Panc1 (cell line): ENCODE measurements at places on chromosomes 11 and 22.

DNA sequence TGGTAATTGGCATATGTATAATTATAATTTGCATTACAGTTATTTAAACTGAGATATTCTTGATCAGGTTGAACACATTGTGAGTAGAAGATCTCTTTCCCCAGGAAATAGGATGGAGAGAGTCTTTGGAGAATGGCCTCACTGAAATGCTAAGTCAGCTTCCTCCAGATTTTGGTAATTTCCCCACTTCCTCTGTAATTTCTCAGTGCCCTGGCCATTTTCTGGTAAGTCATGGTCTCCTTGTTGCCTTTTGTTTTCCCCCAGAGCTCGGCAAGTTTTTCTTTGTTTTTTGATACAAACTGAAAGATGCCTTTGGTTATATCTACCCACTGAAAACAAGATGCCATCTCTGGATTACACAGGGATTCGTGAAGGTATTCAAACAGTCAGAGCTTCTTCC is 12.8 kb upstream of the FBXO3 start:
- DNase-seq: no peak

GRCh38 chr22:44627521-44628139 is 74.4 kb upstream of the PRR5 start:
- no peak for DNase-seq

- no peak for DNase-seq
Measured at GRCh38 chr22:37212174-37212906, at the start of gene SSTR3. Gene SSTR3 (minus strand): TSS chr22:37212477. CDS start chr22:37207803, 4,674 bp downstream.

DNA sequence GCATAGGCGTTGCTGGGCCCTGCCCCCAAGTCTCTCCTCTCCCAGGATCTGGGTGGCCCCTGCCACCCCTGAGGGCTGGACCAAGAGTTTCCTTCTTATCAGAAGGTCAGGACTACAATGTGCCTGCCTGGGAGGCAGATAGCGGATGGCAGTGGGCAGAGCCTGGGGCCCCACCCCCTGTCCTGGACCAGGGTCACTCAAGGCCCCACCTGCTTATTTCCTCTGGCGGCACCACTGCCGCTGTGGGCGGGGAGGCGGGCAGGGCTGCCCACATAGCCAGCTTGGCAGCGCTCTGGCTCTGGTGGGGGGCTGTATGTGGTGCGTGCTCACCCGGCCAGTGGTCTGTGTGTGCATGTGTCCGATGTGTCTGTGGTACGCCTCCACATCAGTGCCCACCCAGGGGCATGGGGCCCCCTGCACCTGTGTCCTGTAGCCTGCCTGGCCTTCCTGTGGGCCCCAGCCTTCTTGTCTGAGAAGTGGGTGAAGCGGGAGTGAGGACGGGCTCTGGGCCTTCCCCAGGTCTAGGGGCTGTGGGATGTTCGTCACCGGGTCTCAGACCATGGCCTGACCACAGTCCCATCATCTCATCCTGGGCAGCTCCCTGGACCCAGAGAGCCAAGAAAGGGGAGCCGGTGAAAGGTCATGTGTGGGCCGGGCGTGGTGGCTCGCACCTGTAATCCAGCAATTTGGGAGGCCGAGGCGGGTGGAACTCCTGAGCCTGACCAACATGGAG is 3.0 kb downstream of the GAS2L1 start:
- no peak for DNase-seq

DNA sequence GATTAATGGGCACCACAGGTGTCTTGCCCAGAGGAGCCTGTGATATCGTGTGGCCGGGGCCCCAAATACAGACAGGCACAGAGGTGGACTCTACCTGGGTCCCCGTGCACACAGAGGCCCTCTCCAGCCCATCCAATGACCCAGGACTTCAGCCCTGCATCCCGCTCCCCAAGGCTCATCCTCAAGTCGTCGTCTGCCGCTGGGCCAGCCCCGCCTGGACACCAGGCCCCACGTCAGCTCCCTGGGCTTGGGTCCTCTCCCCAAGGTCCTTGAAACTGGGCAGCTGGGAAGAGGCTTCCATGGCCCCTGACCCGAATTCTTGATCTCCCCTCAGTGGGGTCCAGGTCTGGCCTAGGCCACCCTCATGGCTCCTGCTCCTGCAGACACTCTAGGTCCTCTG is 20.2 kb downstream of the SHISAL1 start:
- DNase-seq: no peak

- DNase-seq: no peak
Measured at GRCh38 chr11:119417726-119418540, 5.0 kb downstream of the THY1 start.

DNA sequence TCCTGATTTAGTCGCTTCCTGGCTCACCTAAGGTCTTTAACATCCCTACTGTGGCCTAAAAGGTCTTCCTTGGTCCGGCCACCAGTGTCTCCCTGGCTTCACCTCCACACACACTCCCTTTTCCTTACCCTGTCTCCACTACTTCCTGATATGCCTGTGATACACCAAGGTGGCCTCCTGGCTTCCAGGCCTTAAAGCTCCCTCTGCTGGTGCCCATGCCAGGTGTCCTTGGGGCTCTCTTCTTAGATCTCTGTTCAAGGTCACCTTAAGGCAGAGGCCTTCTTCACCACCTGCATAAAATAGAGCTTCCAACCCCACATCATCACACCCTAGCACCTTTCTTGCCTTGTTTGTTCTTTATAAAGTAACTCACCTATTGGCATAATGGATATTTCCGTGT is 787.7 kb downstream of the NTM start:
- DNase-seq: peak; percentile 22
